ENCODE measurements at places on chromosomes 3 and 15.
A peak's percentile ranks its signal among the peaks of the same experiment; 100 is the strongest.

DNA sequence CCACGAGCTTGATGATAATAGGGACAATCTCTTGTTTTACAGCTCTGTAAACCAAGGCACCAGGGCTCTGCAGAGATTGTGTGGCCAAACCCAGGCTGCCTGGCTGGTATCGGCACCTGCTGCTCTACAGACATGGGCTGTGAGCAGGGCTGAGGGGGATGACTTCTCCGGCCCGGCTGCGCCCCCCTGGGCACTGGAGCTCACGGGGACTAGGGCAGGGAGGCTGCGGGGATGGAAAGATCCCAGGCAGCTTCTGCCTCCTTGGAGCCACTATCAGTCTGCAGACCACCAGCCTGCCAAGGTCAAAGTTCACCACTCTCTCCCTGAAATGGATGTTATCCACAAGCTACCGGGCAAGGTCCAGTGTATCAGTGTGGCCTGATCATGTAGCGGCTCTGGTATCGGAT is 22.0 kb upstream of the PIGZ start:
- DNase-seq = no peak

DNA sequence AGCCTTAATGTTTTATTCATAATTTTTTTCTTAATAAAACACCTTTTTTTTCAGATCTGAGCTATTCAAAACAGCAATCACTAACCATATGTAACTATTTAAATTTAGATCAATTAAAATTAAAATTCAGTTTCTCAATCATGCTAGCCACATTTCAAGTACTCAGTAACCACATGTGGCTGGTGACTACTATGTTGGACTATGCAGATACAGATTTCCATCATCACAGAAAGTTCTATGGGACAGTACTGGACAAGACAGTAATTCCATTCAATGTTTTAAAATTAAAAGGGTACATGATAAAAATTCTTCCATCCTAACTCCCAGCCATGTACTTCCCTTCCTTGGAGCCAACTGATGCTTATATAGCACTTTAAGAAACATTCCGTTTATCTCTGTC is 119.3 kb downstream of the GLDN start:
- no peak for DNase-seq

DNA sequence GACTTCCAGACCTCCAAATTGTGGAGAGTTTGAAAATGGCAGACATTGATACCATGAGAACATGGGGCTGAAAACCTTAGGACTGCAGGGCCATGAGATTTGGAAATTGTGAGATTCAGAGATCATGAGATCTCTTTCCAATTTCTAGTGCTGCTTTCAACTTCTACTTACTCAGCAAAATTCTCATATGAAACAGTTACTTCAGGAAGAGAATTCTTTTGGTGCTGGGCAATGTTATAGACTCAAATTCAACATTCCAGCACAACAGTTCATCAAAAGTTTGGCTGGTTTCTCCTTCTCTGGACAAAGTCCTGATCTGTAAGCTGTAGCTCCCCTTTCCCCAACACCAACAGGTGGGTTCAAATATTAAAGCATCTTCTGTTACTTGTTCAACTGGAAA is 506.9 kb upstream of the NECTIN3 start:
- DNase-seq = no peak

- DNase-seq = no peak
Observed at GRCh38 chr15:89352476-89352875, 17.9 kb upstream of the POLG start.

DNA sequence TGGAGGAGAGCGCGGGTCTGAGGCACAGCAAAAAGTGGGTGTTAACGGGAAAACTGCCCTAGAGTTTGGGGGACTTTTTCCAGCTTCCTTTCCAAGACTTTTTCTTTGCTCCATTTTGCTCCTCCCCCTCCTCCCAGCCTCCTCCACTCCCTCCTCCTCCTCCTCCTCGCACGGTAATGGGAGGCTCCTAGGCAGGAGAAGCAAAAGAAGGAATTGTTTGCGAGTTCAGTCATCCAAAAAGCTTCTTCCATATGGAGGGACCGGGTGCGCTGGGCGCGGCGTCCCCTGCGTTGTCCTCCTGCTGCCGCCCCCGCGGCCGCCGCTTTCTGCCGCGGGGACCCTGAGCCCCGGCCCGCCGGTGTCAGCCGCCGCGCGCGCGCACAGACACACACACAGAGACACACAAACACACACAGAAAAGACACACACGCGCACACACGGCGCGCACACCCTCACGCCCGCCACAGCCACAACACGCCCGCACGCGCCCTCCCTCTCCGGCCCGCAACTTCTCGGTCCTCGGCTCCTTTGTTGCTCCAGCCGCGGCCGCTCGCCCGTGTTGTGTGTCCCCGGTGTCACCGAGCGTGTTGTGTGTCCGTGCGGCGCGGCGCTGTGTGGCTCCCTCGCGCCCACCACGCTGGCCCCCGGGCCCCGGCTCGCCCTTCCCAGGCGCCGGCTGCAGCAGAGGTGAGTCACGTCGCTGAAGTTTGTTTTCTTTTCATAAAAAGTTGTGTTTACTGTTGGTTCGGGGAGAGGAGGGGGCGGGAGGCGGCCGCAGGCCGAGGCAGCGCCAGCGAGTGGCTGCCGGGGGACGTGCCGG is at the start of gene BOC:
TSS of gene BOC (plus strand) at position 228 of the 820 bp plus-strand sequence. CDS start 38,246 bp downstream, outside the sequence.
- peak; percentile 57 for DNase-seq

- no peak for DNase-seq
Observed at GRCh38 chr15:29759596-29759995, 62.7 kb downstream of the TJP1 start.

GRCh38 chr3:149393345-149394160 is 16.1 kb upstream of the TM4SF1 start:
- peak; percentile 58 for DNase-seq

GRCh38 chr15:58257776-58258325 is 119.7 kb downstream of the AQP9 start:
- DNase-seq = no peak

- peak; percentile 75 for DNase-seq
Observed at GRCh38 chr3:191376516-191377141, 46.3 kb upstream of the UTS2B start.

DNA sequence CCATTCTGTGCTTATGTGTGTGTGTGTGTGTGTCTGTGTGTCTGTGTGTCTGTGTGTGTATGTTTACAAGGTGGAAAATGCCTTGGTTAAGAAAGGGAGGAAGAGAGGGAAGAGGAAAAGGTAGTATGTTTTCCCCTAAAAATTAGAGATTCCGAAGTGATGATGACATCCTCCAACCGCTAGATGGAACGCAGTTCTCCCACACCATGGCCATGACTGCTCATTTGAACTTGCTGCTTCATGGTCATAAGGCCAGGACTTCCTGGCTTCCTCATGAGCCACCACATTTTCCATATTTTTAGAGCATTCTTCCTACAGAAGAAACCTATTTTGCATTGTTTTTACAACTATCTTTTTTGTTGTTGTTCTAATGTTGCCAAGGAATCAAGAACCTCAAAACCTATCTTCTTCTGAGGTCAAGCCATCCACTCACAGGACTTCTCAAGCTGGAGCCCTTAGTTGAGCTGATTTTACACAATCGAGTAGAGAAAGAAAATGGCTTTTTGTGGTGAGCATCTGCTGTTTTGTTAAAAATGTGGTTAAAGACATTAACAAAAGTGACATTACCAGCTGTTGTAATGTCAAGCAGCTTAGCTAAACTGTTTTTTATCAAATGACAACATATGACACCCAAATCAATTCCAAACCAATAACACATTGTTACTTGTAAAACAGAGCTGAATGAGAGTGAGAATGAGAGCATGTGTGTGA is 1091.0 kb downstream of the FHIT start:
- no peak for DNase-seq

GRCh38 chr15:58770519-58770856 is 614 bp upstream of the MINDY2 start:
- no peak for DNase-seq

GRCh38 chr3:14549256-14549919 is 9.2 kb upstream of the GRIP2 start:
- DNase-seq = no peak

GRCh38 chr15:32120577-32121383 is 90.5 kb downstream of the CHRNA7 start:
- no peak for DNase-seq

GRCh38 chr3:156163848-156164247 is 43.5 kb downstream of the KCNAB1 start:
- no peak for DNase-seq

GRCh38 chr15:33795070-33795469 is 173.2 kb upstream of the CHRM5 start:
- no peak for DNase-seq

- no peak for DNase-seq
Observed at GRCh38 chr15:98127586-98127985, 167.1 kb downstream of the ARRDC4 start.

- no peak for DNase-seq
Observed at GRCh38 chr3:86993704-86994103, 2.8 kb upstream of the VGLL3 start.

DNA sequence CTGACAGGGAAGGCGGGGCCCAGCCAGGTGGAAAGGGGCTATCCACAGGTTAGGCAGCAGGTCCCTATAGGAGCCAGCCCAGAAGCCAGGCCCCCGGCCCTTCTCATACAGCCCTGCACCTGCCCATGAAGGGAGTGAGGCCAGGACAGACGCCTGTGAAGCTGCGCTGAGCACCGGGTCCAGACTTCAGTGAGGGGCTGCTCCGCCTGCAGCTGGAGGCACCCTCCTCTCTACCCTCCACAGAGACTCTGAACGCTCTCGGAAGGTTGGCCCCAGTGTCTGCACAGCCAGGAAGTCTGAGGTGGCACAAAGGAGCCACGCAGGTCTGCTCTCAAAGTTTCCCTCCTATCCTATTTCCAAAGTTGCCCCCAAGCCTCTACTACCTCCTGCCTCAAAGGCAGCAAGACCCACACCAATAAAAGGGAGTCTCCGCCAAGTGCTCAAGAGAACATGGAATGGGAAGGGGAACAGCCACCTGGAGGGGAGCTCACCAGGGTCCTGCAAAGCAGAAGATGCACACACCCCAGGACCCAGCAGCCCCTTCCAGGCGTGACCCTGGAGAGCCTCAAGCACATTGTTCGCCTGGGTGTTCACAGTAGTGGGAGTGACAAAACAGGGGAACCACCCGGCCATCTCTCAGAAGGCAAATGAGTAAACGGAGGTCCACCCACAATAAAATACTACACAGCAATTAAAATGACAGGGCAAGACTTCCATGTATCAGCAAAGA is 19.5 kb downstream of the XXYLT1 start:
- DNase-seq = no peak

GRCh38 chr3:141530415-141530768 is 43.6 kb downstream of the RASA2 start:
- peak; percentile 75 for DNase-seq

DNA sequence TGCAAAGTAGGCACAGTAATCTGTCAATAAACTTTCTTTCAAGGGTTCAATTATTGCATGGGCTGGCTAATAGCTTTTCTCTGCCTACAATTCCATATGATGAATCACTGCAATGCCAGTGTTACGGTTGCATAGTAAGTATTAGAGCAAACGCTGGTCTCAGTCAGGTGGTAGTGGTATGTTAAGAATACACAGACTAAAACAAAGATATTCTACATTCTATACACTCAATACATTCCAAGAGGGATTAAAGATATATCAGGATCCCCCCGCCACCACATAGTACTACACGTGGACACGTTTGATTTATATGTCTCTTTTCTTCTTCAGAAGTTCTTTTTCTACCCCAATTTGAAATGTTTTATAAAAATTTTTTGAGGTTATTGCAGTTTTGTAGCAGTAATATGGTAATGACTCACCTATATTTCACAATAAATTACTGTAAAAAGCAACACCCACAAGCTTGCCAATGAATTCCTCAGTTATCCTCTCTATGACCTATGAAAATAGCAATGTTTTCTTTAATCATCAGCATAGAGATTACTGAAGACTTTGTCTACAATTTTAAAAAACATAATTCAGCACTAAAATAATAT is 68.2 kb downstream of the CD200R1L start:
- DNase-seq = peak; percentile 86

GRCh38 chr15:65738649-65739048 is 53.4 kb downstream of the DENND4A start:
- DNase-seq = no peak

DNA sequence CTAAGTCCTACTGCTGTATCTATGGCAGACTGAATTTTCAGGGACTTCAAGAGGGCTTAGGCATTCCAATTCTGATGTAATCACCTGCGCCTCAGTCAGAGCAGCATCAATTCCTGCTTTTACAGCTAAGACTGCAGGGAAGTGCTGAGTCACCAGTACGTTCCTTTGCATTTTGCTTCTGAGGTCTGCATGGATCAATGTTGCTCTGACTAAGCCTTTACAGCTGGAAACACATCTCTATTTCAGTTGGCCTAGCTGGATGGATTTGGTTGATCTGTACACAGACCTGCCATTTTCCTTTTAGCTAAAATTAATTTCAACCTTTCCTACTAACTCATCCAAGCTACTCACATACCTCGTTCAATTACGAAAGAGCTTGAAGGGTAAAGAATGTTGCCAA is 51.3 kb downstream of the ETV5 start:
- DNase-seq = peak; percentile 43

- peak; percentile 90 for DNase-seq
Observed at GRCh38 chr15:89167267-89168176, 53.9 kb downstream of the RLBP1 start.

DNA sequence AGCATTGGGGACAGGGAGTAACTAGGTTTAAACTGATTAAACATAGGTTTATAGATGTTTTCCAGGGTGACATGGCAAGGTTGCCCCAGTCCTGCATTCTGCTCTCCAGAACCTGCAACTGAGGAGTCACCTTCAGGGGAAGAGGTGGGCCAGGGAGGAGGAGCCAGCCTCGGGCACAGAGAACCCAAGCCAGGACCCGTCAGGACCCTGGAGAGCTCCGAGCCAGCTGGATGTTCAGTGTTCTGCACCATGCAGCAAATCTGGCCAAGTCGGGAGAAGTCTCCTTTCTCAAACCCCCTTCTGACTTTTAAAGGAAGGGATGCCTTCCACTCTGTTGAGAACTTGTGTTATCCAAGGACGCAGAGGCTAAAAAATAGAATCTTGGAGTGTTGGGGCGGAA is 62.1 kb upstream of the SLC6A11 start:
- DNase-seq = peak; percentile 49

GRCh38 chr15:76328958-76329357 is 7.6 kb upstream of the ISL2 start:
- peak; percentile 79 for DNase-seq

DNA sequence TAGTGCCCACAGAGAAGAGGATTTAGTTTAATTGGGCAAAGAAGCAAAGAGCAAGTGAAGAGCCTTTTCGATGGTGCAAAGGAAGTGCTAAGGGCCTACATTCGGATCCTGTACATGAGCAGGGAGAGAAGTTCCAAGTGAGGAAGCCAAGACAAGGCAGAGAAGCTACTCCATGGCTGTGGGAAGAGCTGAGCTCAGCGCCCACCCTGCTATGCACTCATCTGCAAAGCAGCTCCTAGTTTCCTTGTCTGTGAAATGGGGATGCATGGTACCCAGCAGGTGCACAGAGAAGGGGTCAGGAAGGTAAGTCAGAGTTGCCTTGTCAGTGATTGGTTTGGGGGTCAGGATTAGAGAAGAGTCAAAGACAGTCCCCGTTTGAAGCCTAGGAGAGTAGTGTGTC is 126.5 kb downstream of the PDE8A start:
- DNase-seq = no peak

- no peak for DNase-seq
Observed at GRCh38 chr3:134804508-134805480, 9.7 kb downstream of the EPHB1 start.
